Occipital lobe (tissue), 3 donors: ENCODE measurements at places on chromosomes 1 and 21. TPM values are rescaled to one million over a fixed set of nuclear protein-coding genes. Genes with fewer than 3 reads are reported as not detected.

Gene CLEC20A
- total RNA-seq: not detected

DNA sequence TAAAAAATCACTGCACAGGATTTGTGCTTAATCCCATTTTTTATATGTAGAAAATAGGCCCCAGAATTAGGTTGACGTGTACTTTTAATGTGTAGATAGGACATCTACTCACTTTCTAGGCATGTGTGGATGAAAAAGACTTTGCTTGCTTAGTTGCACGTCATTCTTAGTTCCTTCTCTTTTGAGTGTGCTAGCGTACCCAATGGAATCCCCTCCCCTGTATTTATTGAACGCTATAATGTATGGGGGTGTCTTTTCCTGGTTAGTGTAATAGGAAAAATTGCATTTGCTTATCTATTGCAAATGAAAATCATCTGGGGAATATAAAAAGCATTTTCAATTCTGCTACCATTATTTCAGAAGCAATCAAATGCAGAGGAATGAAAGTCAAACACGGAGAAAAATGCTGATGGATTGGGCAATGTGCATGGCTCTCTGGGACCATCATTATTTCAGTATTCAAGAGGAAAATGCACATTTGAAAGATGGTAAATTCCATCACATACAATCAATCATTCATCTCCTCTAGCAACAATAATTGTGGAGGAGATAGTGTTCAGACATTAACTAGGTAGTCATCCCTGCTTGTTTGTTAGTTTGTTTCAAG lies 277.0 kb upstream of the B3GALT2 start:
- DNase-seq: no peak

DNA sequence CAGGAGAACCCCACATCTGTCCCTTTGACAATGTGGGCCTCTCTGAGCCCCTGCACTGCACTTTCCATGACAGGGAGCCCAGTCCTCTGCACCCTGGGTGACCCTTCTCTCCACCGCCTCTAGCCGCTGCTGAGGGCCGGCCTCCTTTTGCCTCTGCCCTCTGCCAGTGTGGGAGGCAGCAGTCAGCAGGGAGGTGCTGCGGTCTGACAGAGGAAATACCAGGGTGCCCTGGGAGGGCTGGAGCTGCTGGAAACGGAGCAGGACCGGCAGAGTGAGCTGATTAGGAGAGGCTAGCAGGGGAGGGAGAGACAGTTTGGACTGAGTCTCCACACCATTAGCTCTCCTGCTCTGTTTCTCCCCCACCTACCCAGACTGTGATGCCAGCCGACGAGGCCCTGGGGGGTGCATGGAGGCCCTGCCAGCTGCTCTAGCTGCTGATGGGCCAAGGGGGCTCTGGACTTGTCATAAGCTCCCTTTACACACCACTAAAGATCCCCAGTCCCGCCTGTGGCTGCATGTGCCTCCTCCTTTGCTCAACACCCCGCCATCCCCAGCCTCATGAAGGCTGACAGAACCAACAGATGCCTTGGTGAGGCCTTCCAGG lies 171.1 kb upstream of the KLHDC7A start:
- no peak for DNase-seq

Gene PAPPA2
- total RNA-seq: 13.1 TPM

- DNase-seq: no peak
Measured at GRCh38 chr21:31347435-31348032, 3.5 kb upstream of the TIAM1 start.

DNA sequence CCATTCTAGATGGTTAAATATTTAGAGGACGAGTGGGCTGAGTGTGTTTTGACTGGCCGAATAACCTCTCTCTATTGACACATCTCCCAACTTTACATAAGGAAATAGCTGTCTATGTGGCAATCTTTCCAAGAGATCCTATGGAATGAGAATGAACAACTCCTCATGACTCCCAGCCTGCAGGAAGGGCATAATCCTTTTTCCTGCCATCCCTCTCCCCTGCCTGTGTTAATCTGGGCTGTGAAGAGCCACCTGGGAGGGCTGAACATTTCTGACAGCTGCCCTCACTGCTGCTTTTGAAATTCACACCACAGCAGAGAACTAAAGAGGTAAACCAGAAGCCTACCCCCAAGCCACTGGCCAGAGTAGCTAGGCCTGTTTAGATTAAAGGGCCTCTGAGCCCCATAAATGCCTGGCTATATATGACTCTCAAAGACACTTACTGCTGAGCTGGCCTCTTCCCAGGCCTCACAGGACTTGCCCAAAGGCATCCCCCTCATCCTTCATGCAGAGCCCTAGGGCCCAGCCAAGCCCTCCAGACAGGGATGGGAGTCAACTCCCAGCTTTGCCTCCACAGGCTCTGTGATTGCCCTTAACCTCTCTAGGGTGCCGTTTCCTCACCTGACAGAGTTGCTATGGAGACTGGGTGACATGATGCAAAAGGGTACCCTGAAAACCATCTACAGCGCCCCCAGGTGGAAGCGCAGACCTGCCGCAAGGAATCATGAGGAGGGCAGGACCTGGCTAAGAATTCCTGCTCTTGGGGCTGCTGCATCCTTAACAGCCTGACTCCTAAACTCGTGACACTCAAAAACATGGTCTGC lies 42.0 kb upstream of the LDLRAP1 start:
- DNase-seq: no peak

- no peak for DNase-seq
Measured at GRCh38 chr1:25715888-25716287, 84.1 kb upstream of the SELENON start.

GRCh38 chr1:210151052-210151672 lies 81.4 kb upstream of the SERTAD4 start:
- no peak for DNase-seq

GRCh38 chr1:239929317-239929716 lies 162.4 kb upstream of the FMN2 start:
- no peak for DNase-seq

DNA sequence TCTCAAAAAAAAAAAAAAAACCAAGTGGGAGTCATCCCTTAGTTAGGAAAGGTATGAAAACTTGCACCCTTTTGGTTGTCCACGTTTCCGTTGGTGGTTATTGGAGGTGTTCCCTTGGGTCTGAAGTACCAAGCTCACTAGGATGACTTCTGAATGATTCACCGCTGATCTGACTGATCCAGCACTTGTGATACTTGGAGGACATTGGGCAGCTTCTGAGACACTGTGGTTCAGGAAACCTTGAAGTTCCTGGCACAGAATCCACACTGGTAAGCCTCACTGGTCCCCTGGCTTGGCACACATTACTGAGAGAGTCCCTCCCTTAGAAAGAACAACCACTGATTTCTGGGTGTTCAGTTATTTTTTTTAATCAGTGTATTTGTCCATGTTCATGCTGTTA lies 91.9 kb downstream of the RYR2 start:
- no peak for DNase-seq

GRCh38 chr1:32337855-32338636 lies 2.0 kb upstream of the MARCKSL1 start:
- DNase-seq: peak; percentile 81

- DNase-seq: no peak
Measured at GRCh38 chr1:165490175-165490574, 45.2 kb upstream of the RXRG start.

Gene TNFSF4
- total RNA-seq: 1.6 TPM

DNA sequence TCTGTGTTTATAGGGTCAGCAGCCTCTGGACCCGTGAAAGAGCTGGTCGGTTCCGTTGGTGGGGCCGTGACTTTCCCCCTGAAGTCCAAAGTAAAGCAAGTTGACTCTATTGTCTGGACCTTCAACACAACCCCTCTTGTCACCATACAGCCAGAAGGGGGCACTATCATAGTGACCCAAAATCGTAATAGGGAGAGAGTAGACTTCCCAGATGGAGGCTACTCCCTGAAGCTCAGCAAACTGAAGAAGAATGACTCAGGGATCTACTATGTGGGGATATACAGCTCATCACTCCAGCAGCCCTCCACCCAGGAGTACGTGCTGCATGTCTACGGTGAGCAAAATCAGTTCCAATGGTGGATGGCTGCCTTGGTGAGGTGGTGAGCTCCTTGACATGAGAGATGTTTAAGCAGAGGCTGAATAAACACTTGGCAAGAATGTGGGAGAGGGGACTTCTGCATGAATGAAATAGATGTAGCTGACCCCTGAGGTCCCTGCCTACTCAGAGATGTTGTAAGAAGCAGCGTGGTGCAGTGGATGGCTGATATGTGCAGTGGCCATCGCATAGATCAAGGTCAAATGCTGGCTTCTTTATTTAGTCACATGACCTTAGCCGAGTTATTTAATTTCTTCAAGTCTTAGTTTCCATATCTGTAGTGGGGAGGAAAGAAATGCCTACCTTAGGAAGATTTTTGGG lies 9.3 kb downstream of the SLAMF7 start:
- DNase-seq: no peak

DNA sequence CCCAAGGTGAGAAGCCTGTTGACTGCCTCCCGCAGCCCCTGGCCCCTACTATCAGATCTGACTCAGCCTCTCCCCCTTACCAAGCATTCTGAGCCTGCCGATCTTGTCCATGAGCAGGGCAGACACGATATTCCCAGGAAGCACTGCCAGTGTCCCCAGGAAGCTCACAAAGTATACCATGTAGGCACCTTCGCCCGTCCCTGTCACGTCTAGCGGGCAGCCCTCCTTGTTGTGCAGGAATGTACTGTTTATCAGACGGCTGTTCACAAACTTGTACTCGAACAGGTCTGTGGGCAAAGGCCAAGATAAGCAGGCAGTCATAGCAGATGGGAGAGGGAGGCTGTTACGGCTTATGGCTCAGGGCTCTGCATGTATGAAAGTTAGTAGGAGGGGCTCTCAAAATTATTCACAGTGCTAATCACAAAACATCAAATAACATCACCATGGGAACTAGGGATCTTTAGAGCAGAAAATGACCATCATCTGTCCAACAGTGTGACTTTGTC lies 7.3 kb downstream of the BOLA1 start:
- DNase-seq: no peak

DNA sequence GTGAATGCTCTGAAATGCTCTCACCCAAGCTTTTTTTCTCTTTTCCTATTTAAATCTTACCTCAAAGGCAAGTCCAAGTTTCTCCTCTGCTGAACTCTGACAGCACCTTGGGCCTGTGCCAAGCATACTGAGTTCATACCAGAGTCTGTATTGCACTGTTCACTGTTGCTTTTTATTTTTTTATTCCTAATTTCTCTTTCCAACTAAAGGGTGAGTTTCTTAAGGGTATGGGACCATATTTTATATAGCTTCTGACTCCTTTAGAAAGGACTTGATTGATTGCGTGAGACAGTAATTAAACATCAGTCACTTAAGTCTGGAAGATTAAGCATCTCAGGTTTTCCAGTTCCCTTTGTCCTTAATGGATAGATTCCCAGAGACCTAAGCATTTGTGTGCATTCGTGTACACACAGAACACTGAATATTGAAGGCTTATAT lies 69.9 kb downstream of the CACHD1 start:
- DNase-seq: no peak

DNA sequence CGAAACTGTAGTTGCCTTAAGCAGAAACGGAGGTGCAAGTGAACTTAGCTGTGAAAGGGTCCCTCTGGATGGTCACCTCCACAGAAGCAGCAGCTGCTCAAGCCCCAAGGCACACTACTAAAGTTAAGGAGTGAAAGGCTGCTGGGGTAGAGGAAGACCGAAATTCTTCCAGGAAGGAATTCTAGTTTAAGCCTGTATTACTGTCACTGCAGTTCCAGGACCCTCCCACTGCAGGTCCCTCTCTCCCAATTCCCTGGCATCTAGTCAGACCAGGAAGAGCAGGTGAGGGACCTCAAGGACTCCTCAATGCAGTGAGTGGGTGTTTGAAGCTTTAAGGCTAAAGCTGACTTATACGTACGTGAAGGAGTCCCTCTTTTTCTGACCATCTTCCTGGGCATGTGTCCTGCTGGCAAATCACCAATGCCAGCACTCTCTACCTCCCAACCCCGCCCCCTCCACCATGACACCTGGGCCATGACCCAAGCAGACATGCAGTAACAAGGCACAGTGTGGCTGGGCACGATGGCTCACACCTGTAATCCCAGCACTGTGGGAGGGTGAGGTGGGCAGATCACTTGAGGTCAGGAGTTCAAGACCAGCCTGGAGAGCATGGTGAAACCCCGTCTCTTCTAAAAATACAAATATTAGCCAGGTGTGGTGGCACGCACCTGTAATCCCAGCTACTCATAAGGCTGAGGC lies 57.2 kb downstream of the TGFBR3 start:
- no peak for DNase-seq

Gene IGSF21
- 45.9 TPM for total RNA-seq

GRCh38 chr21:42003051-42003461 lies 7.1 kb downstream of the ZBTB21 start:
- DNase-seq: no peak

DNA sequence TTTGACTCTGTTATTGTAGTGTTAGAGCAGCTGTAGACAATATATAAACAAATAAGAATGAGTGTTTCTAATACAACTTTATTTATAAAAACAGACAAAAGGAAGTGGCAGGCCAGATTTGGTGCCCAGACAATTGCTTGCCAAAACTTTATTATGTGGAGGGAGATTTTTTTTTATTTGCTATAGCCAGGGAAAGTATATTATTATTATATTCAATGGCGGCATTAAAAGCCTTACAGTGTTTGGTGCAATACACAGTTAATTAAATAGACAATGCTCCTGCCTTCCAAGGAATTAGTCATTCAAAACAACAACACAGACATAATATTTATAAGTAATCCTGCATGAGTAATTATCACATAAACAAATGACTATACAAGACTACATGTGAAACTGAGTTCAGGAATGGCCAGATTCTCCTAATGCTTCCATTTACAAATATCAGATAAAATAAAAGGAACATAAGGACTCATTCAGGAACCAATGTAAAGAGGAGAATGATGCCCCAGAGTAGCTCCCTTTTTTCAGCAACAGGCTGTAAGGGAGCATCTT lies 10.6 kb upstream of the RC3H1 start:
- no peak for DNase-seq

- DNase-seq: no peak
Measured at GRCh38 chr1:26124418-26125331, 13.1 kb downstream of the PDIK1L start.

Gene CXADR
- 372 TPM for total RNA-seq

DNA sequence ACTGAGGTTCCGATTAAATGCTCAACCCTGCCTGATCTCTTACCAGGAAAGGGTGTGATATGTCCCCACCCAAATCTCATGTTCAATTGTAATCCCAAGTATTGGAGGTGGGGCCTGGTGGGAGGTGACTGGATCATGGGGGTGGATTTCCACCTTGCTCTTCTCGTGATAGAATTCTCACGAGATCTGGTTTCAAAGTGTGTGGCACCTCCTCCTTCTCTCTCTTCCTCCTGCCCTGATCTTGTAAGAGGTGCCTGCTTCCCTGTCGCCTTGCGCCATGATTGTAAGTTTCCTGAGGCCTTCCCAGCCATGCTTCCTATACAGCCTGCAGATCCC lies 34.9 kb downstream of the RSPH1 start:
- no peak for DNase-seq

- DNase-seq: no peak
Measured at GRCh38 chr1:24362982-24363614, 43.9 kb downstream of the GRHL3 start.

GRCh38 chr1:216849146-216849545 lies 125.9 kb upstream of the ESRRG start:
- DNase-seq: no peak
